Neural progenitor cell (in vitro differentiated cells): ENCODE measurements at places on chromosomes 5 and 9. TPM values are rescaled to one million over a fixed set of nuclear protein-coding genes. Genes with fewer than 3 reads are reported as not detected.

PLCXD3 gene
- 0.09 TPM in 1 of 2 replicates, not detected in the other for total RNA-seq

- no peak overlapping the region for H3K27ac ChIP-seq
- H3K27me3 ChIP-seq, result peaks cover 63% of the 10 kb centered on the region
- H3K4me1 ChIP-seq, result peaks cover 22% of the 10 kb centered on the region
These were observed 7.9 kb downstream of the NRARP start for GRCh38 chr9:137294091-137294680.

PTGS1 gene
- total RNA-seq, result 1.8 and 2.2 TPM in 2 replicates

DNA sequence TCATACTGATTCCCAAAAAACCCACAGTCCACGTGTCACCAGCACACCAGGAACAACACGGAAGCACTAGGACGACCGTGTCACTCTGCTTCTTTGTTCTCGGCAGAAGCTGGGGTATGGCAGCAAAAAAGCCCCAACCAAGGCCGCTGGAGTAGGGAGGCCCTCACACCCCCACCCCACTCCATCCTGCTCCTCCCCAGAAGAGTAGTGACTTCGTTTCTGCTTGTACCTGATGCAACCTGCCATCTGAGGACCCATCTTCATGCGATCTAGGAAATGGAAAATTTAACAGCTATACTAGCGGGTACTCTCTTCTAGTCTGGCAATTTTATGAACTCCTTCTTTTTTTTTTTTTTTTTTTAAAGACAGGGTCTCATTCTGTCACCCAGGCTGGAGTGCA lies 3.7 kb downstream of the UBAC1 start:
- DNase-seq, result no peak
- H3K27me3 ChIP-seq, result peaks cover 9% of the 10 kb centered on the region
- no peak overlapping the region for H3K4me3 ChIP-seq
- no peak overlapping the region for H3K27ac ChIP-seq
- peaks cover under 1% of the 10 kb centered on the region for H3K4me1 ChIP-seq
- H3K36me3 ChIP-seq, result no peaks in the 10 kb centered on the region

DNA sequence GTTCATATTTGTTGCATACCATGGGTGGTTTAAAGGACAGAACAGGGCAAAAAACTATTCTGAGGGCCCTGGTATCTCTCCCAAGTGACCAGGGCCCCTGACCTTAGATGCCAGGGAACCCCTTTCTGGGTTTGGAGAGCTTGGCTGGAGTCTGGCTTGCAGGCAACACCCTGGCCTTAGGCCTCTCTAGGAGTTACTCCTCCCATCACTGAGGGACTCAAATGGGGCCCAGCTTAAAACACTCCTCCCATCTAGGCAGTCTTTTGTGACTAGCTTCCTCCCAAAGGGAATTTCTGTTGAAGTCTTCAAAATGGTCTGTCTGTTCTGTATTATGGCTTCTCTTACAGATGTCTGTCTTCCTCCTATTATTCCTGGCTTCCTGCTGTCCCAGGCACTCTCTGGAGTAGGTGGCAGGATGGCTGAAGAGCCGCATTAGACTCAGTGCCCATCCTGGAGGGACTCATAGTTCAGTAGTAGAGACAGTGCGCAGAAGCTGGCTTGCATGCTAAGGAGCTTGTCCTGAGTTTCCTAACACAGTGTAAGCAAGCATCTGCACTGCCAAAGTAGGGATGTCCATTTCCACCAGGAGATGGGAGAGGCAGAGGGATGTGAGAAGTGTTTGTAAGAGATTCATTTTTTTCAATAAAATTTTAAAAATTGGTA lies 10.0 kb downstream of the COL15A1 start:
- H3K27me3 ChIP-seq, result no peaks in the 10 kb centered on the region
- H3K4me3 ChIP-seq, result no peak overlapping the region
- no peaks in the 10 kb centered on the region for H3K4me1 ChIP-seq
- no peak for DNase-seq
- no peaks in the 10 kb centered on the region for H3K36me3 ChIP-seq
- H3K27ac ChIP-seq, result no peak overlapping the region

DNA sequence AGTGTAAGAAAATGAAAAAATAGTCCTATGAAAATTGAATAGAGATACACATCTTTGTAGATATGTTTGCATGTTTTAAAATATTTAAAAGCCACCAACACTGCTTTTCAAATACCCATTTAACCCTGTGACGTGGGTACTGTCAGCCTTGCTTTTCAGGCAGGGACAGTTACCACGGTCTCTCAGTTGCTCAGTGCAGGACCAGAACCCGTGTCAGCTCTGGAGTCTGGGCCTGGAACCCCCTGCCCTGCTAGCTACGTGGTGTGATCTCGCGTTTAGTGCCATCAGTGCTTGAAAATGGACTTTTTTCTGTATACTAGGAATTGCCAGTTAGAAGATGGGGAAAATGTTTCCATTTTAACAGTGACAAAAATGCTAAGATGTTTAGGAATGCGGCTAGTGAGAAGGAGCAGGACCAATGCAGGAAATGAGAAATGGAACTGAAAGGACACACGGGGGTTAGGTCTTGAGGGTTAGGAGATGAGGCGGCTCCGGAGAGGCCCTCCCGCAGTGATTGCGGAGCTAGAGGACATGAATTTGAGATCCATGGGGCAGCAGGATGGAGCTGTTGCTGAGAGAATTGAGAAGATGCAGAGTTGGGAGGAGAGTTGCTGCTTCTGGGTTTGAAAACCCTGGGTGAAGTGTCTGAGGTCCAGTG lies 13.7 kb downstream of the RNU6ATAC start:
- no peaks in the 10 kb centered on the region for H3K36me3 ChIP-seq
- no peak for DNase-seq
- H3K27me3 ChIP-seq, result no peaks in the 10 kb centered on the region
- H3K27ac ChIP-seq, result no peak overlapping the region

DNA sequence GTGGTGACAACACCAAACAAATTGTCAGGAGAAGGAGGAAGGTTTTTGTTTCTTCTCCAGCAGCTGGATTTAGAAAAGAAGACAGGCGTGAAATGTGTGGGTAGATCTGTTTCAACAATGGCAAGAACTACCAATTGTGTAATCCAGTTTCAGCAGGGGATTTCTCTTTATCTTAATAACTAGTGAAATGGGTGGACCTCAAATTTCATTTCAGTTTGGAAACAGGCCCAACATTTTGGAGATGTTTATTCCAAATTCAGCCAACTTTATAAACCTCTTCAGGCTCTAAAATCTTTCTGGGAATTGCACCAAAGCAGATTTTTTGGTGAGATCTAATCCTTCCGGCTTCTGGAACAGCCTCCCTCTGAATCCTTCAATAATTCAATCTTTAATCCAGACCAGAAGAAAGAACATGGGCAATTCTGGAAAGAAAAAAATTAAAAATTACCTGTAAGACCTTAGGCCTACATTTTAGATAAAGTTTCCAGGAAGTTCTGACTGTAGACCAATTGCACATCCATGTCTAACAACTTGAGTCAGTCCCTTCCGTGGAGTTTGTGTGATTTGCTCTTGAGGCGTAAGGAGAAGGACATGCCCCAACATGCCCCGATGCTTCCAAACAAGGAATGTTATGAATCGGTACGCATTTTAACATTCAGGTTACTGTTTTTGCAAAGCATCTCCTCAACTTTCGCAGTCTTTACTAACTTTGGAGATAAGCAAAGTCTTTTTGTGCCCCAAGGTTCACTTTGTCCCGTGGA lies 423.6 kb downstream of the IRX1 start:
- no peak overlapping the region for H3K27ac ChIP-seq
- H3K27me3 ChIP-seq, result no peaks in the 10 kb centered on the region
- no peak overlapping the region for H3K4me3 ChIP-seq
- peaks cover 3% of the 10 kb centered on the region for H3K4me1 ChIP-seq
- DNase-seq, result no peak

GRCh38 chr9:123457583-123457982 lies 101.6 kb downstream of the CRB2 start:
- no peaks in the 10 kb centered on the region for H3K27me3 ChIP-seq
- peaks cover 45% of the 10 kb centered on the region for H3K4me1 ChIP-seq
- no peak overlapping the region for H3K4me3 ChIP-seq
- no peaks in the 10 kb centered on the region for H3K36me3 ChIP-seq
- peak; percentile 70 for DNase-seq

DNA sequence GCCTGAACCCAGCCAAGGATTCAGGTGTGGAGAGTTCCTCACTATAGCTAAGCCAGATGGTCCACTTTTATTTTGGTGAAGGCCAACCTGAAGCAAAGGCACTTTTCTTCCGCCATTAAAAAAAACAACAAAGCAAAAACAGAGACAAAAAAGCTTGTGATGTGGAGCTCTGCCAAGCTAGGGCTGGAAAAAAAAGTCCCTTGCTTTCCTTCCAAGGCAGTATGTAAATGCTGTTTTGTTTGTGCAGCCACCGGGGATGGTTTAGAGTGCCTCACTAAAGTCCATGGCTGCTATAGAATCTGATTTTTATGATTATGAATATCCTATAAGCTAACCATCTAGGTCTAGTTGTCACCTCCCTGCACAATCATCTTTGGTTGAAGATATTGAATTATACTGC lies 14.9 kb downstream of the MEGF10 start:
- H3K27me3 ChIP-seq, result no peaks in the 10 kb centered on the region
- H3K36me3 ChIP-seq, result no peaks in the 10 kb centered on the region
- no peak overlapping the region for H3K4me3 ChIP-seq
- no peak overlapping the region for H3K27ac ChIP-seq
- peaks cover 28% of the 10 kb centered on the region for H3K4me1 ChIP-seq

- H3K4me3 ChIP-seq, result no peak overlapping the region
- DNase-seq, result no peak
- peaks cover 12% of the 10 kb centered on the region for H3K27me3 ChIP-seq
- H3K36me3 ChIP-seq, result no peaks in the 10 kb centered on the region
These were observed 19.8 kb upstream of the SLC9A3 start for GRCh38 chr5:543755-544674.

IL5 gene
- total RNA-seq, result not detected in 2 replicates

MRPS30 gene
- 87.4 and 92.3 TPM in 2 replicates for total RNA-seq

DNA sequence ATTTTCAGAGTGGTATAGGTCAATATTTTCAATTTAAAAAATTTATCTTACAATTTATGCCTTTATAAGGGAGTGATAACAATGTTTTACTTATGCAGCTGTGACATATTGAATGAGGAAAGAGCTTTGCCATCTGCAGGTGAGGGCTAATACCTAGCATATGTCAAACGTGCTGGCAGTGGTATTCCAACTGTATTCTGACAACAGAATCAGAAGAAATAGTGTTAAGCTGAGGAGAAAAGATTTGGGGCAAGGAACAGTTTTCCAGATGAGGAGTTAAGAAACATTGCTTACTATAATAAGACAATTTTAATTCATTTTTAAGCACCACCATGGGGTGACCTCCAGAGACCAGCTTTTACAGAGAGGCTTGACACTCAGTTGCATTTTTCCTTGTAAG lies 267.8 kb upstream of the ZNF608 start:
- peaks cover 12% of the 10 kb centered on the region for H3K4me1 ChIP-seq
- H3K27me3 ChIP-seq, result no peaks in the 10 kb centered on the region
- H3K4me3 ChIP-seq, result no peak overlapping the region
- H3K36me3 ChIP-seq, result no peaks in the 10 kb centered on the region
- no peak for DNase-seq
- no peak overlapping the region for H3K27ac ChIP-seq

NKD2 gene
- total RNA-seq, result 1.3 and 3.2 TPM in 2 replicates

TRAF1 gene
- 3.2 and 4.5 TPM in 2 replicates for total RNA-seq

WWC1 gene
- 6.3 and 6.7 TPM in 2 replicates for total RNA-seq
